Activated CD4-positive, alpha-beta T cell treated with anti-CD3 and anti-CD28 coated beads, Interleukin-2, amount 10 ng/mL, durations not matched to agents 7 days and 5 days (primary cell): ENCODE measurements at places on chromosomes 12 and 14. TPM values are rescaled to one million over a fixed set of nuclear protein-coding genes. Genes with fewer than 3 reads are reported as not detected.

Gene SUOX
- total RNA-seq, result 2.4 TPM

DNA sequence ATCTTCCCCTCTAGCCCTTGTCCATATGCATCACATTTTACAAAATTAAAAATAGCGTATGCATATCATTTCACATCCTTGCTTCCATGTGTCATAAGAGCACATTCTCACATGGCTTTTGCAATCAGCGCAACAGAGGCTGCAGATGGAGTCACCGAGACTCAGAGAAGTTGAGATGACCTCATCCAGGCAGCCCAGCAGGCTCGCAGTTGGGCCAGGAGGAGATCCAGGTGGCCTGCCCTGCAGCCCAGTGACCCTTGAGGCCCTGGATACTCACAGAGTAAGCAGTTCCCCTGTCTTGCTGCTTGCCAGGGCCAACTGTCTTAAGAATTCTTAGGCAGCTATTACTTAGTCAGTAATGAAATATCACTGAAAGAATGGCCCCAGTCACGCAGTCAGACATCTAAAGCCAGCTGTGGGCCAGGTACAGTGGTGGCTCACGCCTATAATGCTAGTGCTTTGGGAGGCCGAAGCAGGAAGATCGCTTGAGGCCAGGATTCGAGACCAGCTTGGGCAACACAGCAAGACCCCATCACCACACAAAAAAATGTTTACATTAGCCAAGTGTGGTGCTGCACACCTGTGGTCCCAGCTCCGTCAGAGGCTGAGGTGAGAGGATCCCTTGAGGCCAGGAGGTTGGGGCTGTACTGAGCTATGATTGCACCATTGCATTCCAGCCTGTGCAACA is 9.1 kb downstream of the CAMKK2 start:
- H3K36me3 ChIP-seq, result peaks cover 13% of the 10 kb centered on the region
- H3K4me3 ChIP-seq, result no peak overlapping the region
- H3K27me3 ChIP-seq, result no peaks in the 10 kb centered on the region
- H3K27ac ChIP-seq, result no peak overlapping the region

DNA sequence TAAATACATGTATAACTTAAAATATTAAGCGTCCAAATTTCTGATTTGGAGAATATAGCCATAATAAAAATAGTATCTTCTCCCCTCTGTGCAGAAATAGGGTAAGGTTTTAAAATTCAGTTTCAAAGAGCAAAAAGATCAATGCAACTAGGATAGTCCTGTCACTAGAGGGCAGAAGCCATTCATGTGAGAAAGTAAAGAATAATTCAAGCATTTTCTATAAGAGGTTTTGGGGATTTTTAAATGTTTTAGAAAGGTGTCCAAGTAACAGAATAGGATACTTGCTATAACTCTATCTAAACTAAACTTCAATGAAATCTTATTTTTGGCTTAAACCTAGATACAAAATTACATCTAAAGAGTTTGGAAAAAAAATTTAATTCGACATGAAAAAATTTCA is 50.3 kb downstream of the ADAMTS20 start:
- H3K4me3 ChIP-seq, result no peak overlapping the region
- H3K27me3 ChIP-seq, result peaks cover 3% of the 10 kb centered on the region
- no peaks in the 10 kb centered on the region for H3K4me1 ChIP-seq
- no peak overlapping the region for H3K27ac ChIP-seq
- no peaks in the 10 kb centered on the region for H3K36me3 ChIP-seq

DNA sequence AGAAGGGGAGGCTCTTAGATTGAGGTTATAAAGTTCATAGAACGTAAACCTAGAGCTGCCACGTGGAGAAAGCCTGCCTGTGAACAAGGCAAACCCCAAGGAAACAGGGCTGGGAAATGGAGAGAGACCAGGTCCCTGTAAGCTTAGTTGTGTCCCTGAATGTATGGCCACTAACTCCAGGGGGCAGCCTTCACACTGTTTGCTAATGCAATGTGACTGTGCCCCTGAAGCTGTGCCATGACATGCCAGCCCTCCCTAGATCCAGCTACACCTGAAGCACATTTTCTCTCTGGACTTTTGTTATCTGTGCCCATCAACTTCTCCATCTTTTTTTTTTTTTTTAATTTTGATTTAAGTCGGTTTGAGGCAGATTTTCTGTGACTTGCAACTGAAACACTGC is 60.6 kb upstream of the TMCC3 start:
- H3K27ac ChIP-seq, result no peak overlapping the region
- peak; percentile 30 for DNase-seq
- H3K36me3 ChIP-seq, result no peaks in the 10 kb centered on the region
- H3K27me3 ChIP-seq, result peaks cover 2% of the 10 kb centered on the region
- H3K4me3 ChIP-seq, result no peak overlapping the region
